Stimulated activated CD8-positive, alpha-beta memory T cell treated with anti-CD3 and anti-CD28 coated beads, Interleukin-15, amount 100 ng/mL, for 1 hour (primary cell): ENCODE measurements at places on chromosomes 6 and 20.

- DNase-seq: peak; percentile 19
These were observed 25.3 kb downstream of the RBCK1 start for GRCh38 chr20:433300-433975.

DNA sequence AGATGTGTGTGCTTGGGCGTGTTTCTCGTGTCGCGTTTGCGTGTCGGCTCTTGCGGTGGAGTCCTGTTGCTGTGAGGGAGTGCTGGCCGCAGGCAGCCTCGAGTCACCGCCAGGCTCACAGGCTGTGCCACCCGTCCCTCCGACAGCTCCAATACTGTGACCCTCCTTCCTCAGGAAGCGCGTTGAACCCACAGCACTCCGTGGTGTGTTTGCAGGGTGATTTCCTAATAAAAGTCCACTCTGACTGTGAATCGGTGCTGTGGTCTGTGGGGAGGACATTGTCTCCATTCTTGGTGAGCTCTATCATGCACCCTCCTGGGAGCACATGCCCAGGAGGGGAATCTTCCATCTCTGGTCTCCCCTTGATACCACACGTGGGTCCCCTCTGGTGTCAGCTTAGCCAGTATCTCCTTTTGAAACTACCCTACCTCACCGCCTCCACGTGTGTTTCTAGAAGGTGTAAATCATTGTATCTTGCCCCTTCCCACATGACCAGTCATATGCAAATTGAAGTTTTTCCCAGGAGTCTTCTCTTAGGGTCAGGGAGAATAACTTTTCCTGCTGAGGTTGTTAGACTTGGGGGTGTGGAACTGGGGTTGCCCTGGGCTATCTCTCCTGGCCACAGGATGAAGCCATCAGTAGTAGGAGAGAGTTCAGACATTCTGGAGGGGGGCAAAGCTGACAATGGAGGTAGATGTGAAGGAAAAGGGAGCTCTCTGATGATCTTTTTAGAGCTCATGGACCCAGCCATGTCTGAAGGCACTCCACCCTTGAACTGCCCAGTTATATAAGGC, 13.3 kb upstream of the PCMTD2 start:
- DNase-seq: no peak

DNA sequence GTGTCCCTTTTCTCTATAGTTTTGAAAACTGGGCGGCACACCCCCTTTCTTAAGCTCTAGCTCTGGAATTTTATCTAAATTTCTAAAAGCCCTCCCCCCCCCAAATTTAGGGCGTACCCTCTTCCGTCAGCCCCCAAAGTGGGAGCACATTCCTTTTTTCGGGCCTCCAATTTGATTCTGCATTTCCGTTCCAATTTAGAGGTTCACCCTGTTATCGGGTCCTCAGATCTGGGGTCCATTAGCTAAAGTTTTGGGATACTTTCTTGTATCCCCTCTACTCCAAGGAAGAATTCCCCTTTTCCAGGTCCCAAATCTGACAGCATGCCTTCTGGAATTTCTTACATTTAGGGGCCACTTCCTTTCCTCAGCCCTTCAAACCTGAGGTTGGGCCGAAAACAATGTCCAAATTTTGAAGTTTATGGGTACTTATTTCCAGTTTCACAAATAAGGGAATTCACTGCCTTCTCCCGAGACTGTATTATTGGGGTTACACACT, 796 bp downstream of the PHF20 start:
- DNase-seq: no peak

GRCh38 chr6:159996626-159997497, 28.0 kb downstream of the IGF2R start:
- DNase-seq: no peak

DNA sequence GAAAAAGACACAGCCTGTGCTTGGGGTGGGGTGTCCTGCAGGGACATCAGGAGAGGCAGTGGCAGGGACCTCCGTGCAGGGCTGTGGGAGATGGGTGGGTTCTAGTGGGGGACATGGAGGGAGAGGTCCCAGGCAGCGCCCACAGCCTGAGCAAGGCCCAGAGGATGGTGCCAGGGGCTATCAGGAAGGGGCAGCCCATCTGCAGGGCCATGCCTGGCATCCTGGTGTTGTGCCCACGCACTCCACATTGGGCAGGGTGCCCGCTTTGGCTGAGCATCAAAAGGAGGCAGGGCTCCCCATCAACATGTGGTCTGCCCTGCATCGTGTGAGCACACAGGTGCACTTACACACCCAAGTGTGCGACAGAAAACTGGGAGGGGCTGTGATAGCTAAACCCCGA, 184.3 kb upstream of the SNX9 start:
- DNase-seq: no peak

GRCh38 chr20:33437141-33437911, 6.2 kb downstream of the SNTA1 start:
- DNase-seq: no peak

DNA sequence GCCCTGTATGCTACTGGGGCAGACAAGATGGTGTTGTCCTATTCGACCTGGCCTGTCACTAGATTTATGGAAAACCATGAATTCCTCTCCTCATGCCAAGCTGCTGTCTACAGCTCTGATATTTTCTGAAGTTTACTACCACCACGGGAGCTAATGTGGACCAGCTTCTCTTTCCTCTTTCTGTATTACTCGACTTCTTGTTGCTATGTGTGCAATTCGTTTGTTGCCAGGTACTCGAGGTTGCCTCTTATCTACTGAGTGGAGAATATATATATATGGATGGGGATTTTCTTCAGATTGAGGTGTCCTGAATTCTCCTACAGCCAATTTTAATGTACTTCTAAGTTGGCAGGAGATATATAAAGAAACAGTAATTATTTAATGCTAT, 34.7 kb downstream of the MAN1A1 start:
- no peak for DNase-seq

- no peak for DNase-seq
These were observed 84.6 kb upstream of the SPTLC3 start for GRCh38 chr20:12924126-12924525.

GRCh38 chr20:19758501-19759331, 658 bp downstream of the RIN2 start:
- no peak for DNase-seq

GRCh38 chr6:33172688-33173534, 19.4 kb downstream of the COL11A2 start:
- DNase-seq: no peak

GRCh38 chr6:169239181-169239580, 14.5 kb downstream of the THBS2 start:
- no peak for DNase-seq

- DNase-seq: no peak
These were observed 1133.3 kb upstream of the ADGRB3 start for GRCh38 chr6:67501755-67502154.

DNA sequence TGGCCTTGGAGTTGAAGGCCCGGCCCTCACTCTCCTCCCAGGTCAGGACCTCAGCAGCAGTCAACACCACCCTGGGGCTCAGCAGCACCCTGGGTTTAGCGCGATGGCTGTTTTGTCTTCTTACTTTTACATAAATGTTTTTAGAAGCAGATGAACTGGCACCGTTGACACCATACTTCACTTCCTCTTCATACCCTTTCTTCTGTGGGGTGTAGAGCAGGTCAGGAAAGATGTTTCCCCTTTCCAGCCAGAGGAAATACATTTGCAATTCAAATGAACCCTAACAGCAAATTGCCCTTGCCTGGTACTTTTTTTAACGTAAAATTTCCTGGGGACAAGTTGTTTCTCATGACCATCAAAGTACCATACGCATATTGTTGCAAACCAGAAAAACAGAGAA, 54.7 kb upstream of the SNX9 start:
- no peak for DNase-seq

GRCh38 chr20:3277686-3278465, 38.9 kb upstream of the SLC4A11 start:
- no peak for DNase-seq

DNA sequence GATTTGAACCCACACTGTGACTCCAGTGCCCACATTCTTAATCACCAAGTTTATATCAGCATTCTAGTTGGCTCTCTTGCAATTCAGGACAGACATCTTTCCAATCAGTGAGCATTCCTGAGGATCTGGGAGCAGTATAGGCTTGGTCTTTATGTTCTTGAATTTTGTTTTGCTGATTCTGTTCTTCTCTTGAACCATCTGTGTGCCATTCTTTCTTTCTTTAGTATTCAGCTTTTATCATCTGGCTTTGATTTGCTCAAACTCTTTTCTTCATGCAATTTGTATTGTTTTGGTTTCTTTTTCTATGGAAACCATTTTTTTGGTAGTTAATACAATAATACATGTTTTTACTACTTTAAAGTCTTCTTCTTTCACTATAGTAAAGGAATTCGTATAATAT, 162.4 kb downstream of the CD109 start:
- no peak for DNase-seq

DNA sequence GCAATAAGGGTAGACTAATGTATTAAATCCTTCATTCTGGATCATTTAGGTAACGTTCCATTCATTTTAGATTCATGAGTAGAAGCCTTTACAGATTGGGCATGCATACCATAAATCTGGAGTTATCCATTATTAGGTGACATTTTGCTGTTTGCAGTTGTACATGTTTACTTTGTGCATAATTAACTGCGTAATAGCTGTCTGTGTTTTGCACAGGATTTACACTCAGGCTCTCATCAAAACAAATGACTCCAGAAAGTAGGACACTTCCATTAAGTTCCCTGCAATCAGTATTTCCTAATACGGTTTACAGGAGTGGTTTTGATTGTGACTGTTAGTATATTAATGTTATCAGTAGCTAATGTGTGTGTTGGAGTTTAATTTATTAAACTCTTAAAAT, 997.4 kb downstream of the HACE1 start:
- no peak for DNase-seq

GRCh38 chr20:9109566-9109965, 40.7 kb downstream of the PLCB4 start:
- no peak for DNase-seq

GRCh38 chr20:40681165-40681564, 7.9 kb downstream of the MAFB start:
- no peak for DNase-seq

- DNase-seq: no peak
These were observed 112.5 kb downstream of the JPH2 start for GRCh38 chr20:44074252-44075151.

DNA sequence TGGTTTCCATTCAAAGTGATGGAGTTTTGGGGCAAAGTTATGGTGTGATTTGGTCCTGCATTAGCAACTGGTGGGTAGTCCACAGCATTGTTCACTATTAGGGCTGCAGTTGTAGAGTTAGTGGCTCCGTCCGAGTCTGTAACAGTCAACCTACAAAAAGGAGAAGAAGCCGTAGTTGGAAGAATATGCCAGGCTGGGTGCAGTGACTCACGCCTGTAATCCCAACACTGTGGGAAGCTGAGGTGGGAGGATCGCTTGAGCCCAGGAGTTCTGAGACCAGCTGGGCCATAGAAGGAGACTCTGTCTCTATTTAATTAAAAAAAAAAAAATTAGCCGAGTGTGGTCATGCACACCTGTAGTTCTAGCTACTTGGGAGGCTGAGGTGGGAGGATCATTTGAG, 69.5 kb downstream of the KIAA0319 start:
- DNase-seq: no peak

- no peak for DNase-seq
These were observed 62.5 kb downstream of the TRPC4AP start for GRCh38 chr20:35030136-35030535.

DNA sequence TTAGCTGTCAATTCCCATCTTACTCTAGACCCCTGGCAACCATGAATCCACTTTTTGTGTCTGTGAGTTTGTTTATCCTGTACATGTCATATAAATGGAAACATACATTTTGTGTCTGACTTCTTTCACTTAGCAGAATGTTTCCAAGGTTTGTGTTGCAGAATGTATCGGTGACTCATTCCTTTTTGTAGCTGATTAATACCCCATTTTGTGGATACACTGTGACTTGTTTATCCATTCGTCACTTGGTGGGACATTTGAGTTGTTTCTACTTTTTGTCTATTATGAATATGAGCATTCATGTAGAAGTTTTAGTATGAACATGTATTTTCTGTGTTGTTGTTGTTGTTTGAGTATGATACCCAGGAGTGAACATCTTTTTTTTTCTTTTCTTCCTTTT, 21.4 kb downstream of the CDYL start:
- DNase-seq: no peak

DNA sequence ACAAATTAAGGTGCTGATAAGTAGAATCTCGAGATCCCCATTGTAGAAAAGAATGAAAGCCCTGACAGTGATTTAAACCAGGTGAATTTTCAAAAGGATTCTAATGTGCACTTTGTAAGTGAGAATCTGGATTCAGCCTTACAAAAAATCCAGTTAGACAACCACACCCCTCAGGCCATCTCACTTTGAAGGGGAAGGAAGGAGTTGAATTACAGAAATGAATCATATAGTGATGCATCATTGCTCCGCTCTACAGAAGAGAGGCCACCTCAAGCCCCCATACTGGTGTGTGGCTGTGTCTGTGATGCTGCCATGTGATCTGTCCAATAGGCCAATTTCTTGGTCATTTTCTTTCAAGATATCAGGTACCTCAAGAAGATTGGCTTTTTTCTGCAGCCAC, 85.5 kb upstream of the NT5E start:
- no peak for DNase-seq

GRCh38 chr20:12337601-12338000, 419.9 kb downstream of the BTBD3 start:
- DNase-seq: no peak

DNA sequence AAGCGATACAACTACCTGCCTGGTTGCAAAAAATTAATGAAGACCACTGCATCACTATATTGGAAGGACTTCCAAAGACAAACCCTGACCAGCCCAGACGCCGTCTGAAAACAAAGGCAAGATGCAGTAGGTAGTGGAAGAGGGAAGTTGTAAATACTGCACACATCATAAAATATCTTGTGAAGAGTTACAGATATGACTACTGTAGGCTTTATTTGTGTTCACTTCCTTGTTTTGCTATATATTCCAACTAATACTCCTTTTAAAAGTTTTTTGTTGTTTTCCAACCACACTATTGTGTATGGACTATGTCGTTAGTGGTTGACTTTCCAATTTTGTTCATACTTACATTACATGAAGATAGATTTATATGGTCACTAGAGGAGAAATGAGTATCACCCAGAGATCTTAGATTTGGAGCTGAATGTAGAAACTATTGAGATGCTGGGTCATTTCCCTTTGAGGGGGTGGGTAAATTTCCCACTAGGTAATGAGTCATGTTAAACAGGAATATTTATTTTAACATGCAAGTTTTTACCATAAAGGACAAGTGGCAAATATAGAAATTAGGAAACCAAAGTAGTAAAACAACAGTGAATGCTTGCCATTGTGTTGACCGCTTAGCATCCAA, 16.6 kb upstream of the TXLNB start:
- DNase-seq: no peak

- no peak for DNase-seq
These were observed 63.3 kb upstream of the BLCAP start for GRCh38 chr20:37590938-37591490.

GRCh38 chr6:161276605-161277155, 2.8 kb upstream of the AGPAT4 start:
- DNase-seq: no peak

GRCh38 chr6:157653521-157653920, 169.5 kb upstream of the SNX9 start:
- DNase-seq: no peak

- no peak for DNase-seq
These were observed 242.1 kb downstream of the GJA1 start for GRCh38 chr6:121677571-121677970.
